ENCODE measurements at places on chromosomes 7 and 10.

- DNase-seq = no peak
Measured at GRCh38 chr10:49602380-49603023, 7.6 kb upstream of the SLC18A3 start.

DNA sequence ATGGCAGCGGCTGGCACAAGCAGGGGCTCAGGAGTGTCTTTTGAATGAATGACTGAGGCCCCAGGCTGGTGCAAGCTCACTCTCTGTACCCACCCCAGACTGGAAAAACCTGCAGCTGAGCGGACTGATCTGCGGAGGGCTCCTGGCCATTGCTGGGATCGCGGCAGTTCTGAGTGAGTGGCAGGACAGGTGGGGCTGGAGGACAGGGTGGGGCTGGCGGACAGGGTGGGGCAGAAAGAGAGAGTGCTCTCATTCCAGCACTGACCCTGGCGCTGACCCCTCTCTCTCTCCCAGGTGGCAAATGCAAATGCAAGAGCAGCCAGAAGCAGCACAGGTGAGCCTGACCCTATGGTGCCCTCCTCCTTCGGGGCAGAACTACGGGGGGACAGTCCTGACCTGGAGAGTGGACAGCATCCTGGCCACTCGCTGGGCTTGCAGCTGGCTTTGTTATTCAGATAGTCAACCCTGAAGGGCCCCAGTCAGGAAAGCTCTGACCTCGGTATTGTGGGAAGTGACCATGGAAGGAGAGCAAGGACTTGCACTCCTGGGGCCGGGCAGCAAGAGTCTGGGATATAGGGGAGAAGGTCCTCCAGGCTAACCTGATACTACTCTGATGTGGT lies 4.1 kb downstream of the FXYD4 start:
- DNase-seq = no peak

GRCh38 chr10:87850742-87851205 lies 12.6 kb downstream of the KLLN start:
- DNase-seq = no peak

DNA sequence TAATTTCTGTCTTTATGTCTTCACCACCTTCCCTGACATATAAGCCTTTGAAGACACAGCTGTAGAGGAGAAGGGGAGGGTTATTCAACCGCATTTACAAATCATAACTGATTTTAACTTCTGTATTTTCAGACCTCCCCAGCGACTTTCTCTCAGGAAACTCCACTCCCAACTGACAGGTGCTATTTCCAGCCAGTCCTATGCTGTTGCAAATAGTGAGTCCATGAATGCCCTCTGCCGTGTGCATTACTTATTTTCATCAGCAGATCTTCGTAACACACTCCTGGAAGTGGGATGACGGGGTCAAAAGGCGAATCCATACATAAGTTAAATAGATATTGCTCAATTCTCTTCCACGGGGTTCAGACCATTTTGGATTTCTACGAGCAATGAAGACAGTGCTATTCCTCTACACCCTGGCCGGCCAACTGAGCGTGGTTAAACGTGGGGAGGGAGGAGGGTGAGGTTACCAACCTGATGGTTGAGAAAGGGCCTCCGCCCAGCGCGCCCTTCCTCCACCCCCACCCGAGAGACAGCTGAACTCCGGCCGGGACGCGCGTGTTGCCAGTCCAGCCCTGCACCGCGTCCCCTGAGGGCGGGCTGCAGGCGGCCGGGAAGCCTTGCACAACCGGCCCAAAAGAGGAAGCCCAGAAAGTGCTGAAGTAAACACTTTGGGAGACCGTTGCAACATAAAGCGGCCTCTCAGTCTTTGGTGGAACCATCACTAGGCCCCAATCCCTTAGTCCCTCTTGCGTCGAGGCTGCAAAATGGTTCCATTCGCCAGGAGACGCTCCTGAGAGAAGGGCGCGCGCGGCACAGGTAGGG lies at the start of gene APBB1IP:
Gene APBB1IP (plus strand): TSS at position 705 of the 825 bp plus-strand sequence. CDS start 53,986 bp downstream, outside the sequence.
- no peak for DNase-seq

DNA sequence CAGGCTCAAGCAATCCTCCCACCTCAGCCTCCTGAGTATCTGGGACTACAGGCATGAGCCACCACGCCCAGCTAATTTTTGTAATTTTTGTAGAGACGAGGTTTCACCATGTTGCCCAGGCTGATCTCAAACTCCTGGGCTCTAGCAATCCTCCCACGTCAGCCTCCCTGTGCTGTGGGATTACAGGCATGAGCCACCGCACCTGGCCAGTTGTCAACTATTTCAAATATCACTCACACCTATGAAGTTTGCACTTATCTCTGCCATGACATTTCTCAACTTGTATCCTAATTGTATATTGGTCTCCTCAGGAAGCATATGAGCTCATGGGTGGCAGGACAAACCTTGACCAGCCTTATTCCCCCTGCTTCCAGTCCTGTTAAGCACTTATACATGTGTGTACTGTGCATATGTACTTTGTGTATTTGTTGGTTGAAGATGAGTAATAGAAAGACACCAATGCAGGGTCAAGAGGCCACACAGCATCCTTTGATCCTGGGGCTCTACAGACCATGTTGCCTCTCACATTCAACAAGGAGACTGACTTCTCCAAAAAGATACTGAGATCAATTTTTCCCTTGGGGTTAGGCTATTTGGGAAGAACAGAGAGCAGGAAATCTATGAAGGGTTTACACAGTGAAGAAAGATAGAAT lies 82.2 kb downstream of the SLC16A9 start:
- no peak for DNase-seq
